ENCODE measurements at places on chromosomes 13 and 19.

- no peaks in the 10 kb centered on the region for H3K36me3 ChIP-seq
- no peak overlapping the region for H3K27ac ChIP-seq
- H3K4me3 ChIP-seq: no peak overlapping the region
- DNase-seq: no peak
Observed at GRCh38 chr13:104593251-104593576, 1527.0 kb upstream of the SLC10A2 start.

DNA sequence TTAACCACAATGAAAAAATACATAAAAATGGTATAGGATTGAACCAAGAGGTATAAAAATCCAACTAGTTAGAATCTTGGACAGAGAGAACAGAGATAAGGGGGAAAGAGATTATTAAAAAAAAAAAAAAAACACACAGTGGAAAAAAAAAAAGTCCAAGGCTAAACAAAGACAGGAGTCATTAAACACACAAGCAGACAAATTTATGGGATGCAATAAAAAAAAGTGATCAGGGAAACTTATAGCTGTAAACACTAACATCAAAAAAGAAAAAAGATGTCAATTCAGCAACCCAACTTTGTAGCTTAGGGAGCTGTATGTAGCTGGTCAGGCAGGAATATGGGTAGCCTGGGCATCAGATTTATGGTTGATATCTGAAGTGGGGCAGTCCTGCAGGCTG, 129.0 kb downstream of the DNAJC3 start:
- DNase-seq: no peak
- no peaks in the 10 kb centered on the region for H3K4me1 ChIP-seq
- no peak overlapping the region for H3K4me3 ChIP-seq
- peaks cover 9% of the 10 kb centered on the region for H3K36me3 ChIP-seq
- H3K27me3 ChIP-seq: no peaks in the 10 kb centered on the region

GRCh38 chr19:11306337-11306736, 10.4 kb downstream of the TSPAN16 start:
- peak; percentile 46 for DNase-seq
- no peaks in the 10 kb centered on the region for H3K4me1 ChIP-seq
- peaks cover 1% of the 10 kb centered on the region for H3K27me3 ChIP-seq
- H3K36me3 ChIP-seq: no peaks in the 10 kb centered on the region
- no peak overlapping the region for H3K27ac ChIP-seq

DNA sequence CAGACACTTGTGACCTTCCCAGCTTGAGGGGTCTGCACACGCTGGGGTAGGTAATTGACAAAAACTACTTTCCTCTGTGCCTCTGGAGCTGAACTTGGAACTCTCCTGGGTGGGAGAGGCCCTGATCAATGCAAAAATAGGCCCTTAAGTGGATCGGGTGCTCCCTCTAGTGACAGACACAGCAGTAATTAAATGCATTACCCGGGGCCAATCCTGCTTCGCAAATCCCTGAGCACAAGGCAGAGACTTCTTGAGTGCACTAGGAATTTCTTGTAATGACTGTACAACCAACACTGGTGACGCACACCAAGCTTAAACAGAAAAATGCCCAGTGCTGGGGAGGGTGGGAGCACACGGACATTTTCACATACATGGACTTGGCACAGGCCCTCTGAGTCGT, 10.6 kb upstream of the UBE2S start:
- no peak overlapping the region for H3K27ac ChIP-seq
- peak; percentile 86 for DNase-seq
- no peak overlapping the region for H3K4me3 ChIP-seq
- H3K4me1 ChIP-seq: no peaks in the 10 kb centered on the region
- peaks cover 9% of the 10 kb centered on the region for H3K27me3 ChIP-seq

GRCh38 chr13:79806821-79807220, 325.9 kb downstream of the NDFIP2 start:
- no peak overlapping the region for H3K4me3 ChIP-seq
- no peaks in the 10 kb centered on the region for H3K27me3 ChIP-seq
- no peak for DNase-seq
- no peaks in the 10 kb centered on the region for H3K36me3 ChIP-seq
- peaks cover 22% of the 10 kb centered on the region for H3K4me1 ChIP-seq

GRCh38 chr13:21557995-21558394, 46.0 kb downstream of the MICU2 start:
- H3K27me3 ChIP-seq: no peaks in the 10 kb centered on the region
- H3K36me3 ChIP-seq: no peaks in the 10 kb centered on the region

GRCh38 chr19:2798733-2799132, 13.4 kb downstream of the THOP1 start:
- H3K36me3 ChIP-seq: peaks cover 57% of the 10 kb centered on the region
- H3K27ac ChIP-seq: no peak overlapping the region
- H3K4me3 ChIP-seq: no peak overlapping the region
- H3K4me1 ChIP-seq: no peaks in the 10 kb centered on the region
- no peak for DNase-seq

GRCh38 chr19:925087-925525, 729 bp upstream of the ARID3A start:
- peak; percentile 66 for DNase-seq
- peaks cover 17% of the 10 kb centered on the region for H3K36me3 ChIP-seq
- peaks cover 30% of the 10 kb centered on the region for H3K4me1 ChIP-seq
- peaks cover 13% of the 10 kb centered on the region for H3K27me3 ChIP-seq
- peak overlapping the region; percentile 85 for H3K4me3 ChIP-seq

- no peak for DNase-seq
- H3K4me1 ChIP-seq: peaks cover 7% of the 10 kb centered on the region
Observed at GRCh38 chr13:110914081-110914330, 863 bp downstream of the ANKRD10 start.

DNA sequence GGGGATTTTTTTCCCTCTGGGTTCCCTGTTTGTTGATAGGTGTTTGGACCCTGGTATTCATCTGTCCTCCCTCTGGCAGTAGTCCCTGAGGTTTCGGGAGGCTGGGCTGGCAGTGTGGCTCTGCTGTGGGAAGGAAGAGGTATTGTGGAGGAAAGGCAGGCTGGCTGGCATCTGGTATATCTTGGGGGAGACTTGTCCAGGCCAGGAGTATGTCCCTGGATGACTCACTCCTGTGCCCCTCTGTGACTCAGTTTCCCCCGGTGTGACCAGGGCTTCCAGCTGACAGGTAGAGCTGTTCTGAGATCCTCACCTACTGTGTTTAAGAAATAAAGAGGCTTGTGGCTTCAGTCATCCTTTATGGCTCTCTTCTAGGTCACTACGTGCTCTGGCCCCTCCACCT, 14.2 kb upstream of the ZNF492 start:
- H3K27me3 ChIP-seq: no peaks in the 10 kb centered on the region
- H3K36me3 ChIP-seq: no peaks in the 10 kb centered on the region
- H3K27ac ChIP-seq: no peak overlapping the region
- H3K4me3 ChIP-seq: no peak overlapping the region
- no peak for DNase-seq

DNA sequence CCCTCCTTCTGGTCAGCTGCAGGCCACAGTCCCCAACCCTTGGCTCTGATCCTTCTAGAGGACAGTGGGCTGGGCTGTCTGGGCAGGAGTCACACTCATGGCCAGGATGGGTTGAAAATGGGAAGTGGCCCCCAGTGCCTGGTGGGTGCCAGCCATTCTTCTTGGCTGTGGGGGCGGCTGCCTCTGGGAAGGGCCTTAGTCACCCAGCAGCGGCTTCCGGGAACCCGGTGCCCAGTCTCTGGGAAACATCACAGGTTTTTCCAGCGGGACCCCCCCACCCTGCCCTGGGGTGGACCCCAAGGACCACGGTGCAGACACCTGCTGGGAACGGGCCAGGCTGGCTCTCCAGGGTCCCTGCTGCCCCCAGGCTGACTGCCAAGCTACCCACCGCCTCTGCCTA, 27.3 kb upstream of the SLC7A10 start:
- no peak for DNase-seq
- no peaks in the 10 kb centered on the region for H3K36me3 ChIP-seq
- no peak overlapping the region for H3K4me3 ChIP-seq
- peaks cover 36% of the 10 kb centered on the region for H3K27me3 ChIP-seq
- no peak overlapping the region for H3K27ac ChIP-seq
- H3K4me1 ChIP-seq: peaks cover 3% of the 10 kb centered on the region

GRCh38 chr19:53621885-53622740, 9.7 kb upstream of the DPRX start:
- no peaks in the 10 kb centered on the region for H3K27me3 ChIP-seq
- H3K36me3 ChIP-seq: no peaks in the 10 kb centered on the region
- no peak for DNase-seq
- no peaks in the 10 kb centered on the region for H3K4me1 ChIP-seq
- no peak overlapping the region for H3K27ac ChIP-seq

- DNase-seq: no peak
- H3K36me3 ChIP-seq: peaks cover 4% of the 10 kb centered on the region
- H3K4me1 ChIP-seq: no peaks in the 10 kb centered on the region
- H3K27ac ChIP-seq: no peak overlapping the region
- no peaks in the 10 kb centered on the region for H3K27me3 ChIP-seq
Observed at GRCh38 chr19:46648961-46649960, 11.7 kb downstream of the DACT3 start.

GRCh38 chr19:45075301-45076028, 813 bp downstream of the ZNF296 start:
- no peak overlapping the region for H3K27ac ChIP-seq
- no peaks in the 10 kb centered on the region for H3K27me3 ChIP-seq
- peaks cover 18% of the 10 kb centered on the region for H3K36me3 ChIP-seq
- H3K4me3 ChIP-seq: peak overlapping the region; percentile 61

GRCh38 chr19:3580156-3580934, 4.9 kb upstream of the GIPC3 start:
- no peak overlapping the region for H3K4me3 ChIP-seq
- peaks cover 9% of the 10 kb centered on the region for H3K36me3 ChIP-seq
- peaks cover 22% of the 10 kb centered on the region for H3K4me1 ChIP-seq
- H3K27me3 ChIP-seq: no peaks in the 10 kb centered on the region
- H3K27ac ChIP-seq: no peak overlapping the region

GRCh38 chr13:33764716-33765115, 53.2 kb upstream of the RFC3 start:
- H3K4me3 ChIP-seq: no peak overlapping the region
- H3K27ac ChIP-seq: no peak overlapping the region
- no peaks in the 10 kb centered on the region for H3K4me1 ChIP-seq
- no peaks in the 10 kb centered on the region for H3K36me3 ChIP-seq
- DNase-seq: no peak

- H3K4me1 ChIP-seq: peaks cover 2% of the 10 kb centered on the region
- H3K36me3 ChIP-seq: no peaks in the 10 kb centered on the region
- DNase-seq: no peak
- no peaks in the 10 kb centered on the region for H3K27me3 ChIP-seq
- no peak overlapping the region for H3K4me3 ChIP-seq
Observed at GRCh38 chr13:86757236-86757978, 913.8 kb upstream of the SLITRK5 start.

GRCh38 chr19:50668416-50668815, 19.2 kb downstream of the C19orf81 start:
- no peak for DNase-seq
- H3K4me1 ChIP-seq: no peaks in the 10 kb centered on the region
- no peak overlapping the region for H3K27ac ChIP-seq
- no peaks in the 10 kb centered on the region for H3K27me3 ChIP-seq
- H3K36me3 ChIP-seq: no peaks in the 10 kb centered on the region

DNA sequence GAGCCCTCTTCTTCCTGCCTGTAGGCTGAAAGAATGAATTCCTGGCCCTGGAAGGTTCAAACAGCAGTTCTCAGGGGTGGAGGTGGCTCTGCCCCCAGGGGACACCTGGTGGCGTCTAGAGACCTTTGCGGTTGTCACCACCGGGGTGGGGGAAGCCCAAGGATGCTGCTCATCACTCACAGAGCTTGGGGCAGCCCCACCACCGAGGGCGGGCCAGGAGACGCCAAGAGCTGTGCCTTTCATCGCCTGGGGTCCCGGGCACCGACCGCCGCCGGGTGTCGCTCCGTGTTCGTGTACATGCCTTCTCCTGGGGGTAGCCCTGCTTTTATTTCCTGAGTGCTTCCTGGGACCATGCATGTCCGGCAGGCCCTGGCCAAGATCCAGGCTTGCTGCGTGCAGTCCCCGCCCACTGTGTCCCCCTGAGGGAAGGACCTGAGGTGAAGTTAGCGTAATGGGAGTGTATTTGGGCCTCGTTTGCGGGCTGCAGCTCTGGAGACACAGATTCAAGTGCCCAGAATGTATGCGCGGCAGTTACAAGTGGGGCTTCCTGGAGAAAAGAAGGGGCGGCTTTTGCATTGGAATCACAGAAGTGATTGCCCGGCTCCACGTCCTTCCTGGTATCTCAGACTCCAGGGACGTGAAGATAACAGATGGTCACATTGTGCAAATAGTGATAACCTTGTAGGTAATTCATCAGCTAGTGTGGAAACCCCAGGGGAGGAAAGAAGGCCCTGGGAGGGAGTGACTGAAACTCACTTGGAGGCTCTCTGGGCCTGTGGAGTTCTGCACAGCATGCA, 7.8 kb downstream of the DOT1L start:
- peak; percentile 45 for DNase-seq
- H3K27ac ChIP-seq: peak overlapping the region; percentile 53
- peaks cover 22% of the 10 kb centered on the region for H3K36me3 ChIP-seq
- H3K4me1 ChIP-seq: peaks cover 61% of the 10 kb centered on the region

GRCh38 chr13:20349564-20350381, 117.7 kb upstream of the GJB6 start:
- H3K27me3 ChIP-seq: no peaks in the 10 kb centered on the region
- peaks cover 7% of the 10 kb centered on the region for H3K4me1 ChIP-seq
- H3K36me3 ChIP-seq: no peaks in the 10 kb centered on the region
- no peak overlapping the region for H3K4me3 ChIP-seq

DNA sequence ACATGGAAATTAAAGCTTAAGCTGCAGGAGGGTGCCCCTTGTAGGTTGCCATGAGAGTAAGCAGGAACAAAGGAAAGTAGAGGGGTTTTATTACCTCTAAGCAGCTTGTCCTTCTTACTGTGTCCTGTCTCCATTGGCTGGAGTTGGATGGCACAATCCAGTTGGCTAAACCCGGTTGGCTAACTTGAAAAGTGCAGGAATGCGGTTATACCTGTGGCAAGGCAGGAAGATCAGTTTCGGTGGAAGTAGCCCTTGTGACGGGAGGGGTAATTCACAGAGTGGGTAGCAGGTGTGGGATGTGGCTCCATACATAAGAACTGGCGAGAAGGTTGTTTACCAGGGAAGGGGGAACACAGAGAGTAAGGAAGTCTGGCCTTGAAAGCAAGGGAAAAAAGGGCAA, 3.2 kb downstream of the ZNF726 start:
- no peak overlapping the region for H3K4me3 ChIP-seq
- no peaks in the 10 kb centered on the region for H3K4me1 ChIP-seq
- H3K27ac ChIP-seq: no peak overlapping the region
- no peaks in the 10 kb centered on the region for H3K27me3 ChIP-seq

- no peak overlapping the region for H3K27ac ChIP-seq
- H3K4me1 ChIP-seq: peaks cover 5% of the 10 kb centered on the region
- peak; percentile 75 for DNase-seq
Observed at GRCh38 chr13:42807866-42808265, 26.5 kb downstream of the FAM216B start.

DNA sequence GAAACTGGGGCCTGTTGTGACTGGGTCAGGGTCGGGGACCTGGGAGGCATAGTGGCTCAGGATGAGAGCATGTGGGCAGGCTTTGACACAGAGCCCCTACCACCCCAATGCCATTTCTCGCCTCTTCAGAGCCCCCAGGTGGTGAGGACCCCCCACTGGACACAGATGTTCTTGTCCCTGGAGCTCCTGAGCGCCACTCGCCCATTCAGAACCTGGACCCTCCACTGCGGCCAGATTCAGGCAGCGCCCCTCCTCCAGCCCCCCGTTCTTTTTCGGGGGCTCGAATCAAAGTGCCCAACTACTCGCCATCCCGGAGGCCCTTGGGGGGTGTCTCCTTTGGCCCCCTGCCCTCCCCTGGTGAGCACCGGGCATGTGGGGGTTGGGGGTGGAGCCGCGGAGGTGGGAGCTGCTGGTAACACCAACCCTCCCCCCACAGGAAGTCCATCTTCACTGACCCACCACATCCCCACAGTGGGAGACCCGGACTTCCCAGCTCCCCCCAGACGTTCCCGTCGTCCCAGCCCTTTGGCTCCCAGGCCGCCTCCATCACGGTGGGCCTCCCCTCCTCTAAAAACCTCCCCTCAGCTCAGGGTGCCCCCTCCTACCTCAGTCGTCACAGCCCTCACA, 10.4 kb downstream of the IGFLR1 start:
- no peak overlapping the region for H3K27ac ChIP-seq
- H3K4me3 ChIP-seq: no peak overlapping the region
- DNase-seq: no peak
- H3K4me1 ChIP-seq: peaks cover 2% of the 10 kb centered on the region
- H3K36me3 ChIP-seq: peaks cover 98% of the 10 kb centered on the region
